Suprapubic skin (tissue), 4 donors: ENCODE measurements at places on chromosomes 12 and 14. TPM values are rescaled to one million over a fixed set of nuclear protein-coding genes. Genes with fewer than 3 reads are reported as not detected.

DNA sequence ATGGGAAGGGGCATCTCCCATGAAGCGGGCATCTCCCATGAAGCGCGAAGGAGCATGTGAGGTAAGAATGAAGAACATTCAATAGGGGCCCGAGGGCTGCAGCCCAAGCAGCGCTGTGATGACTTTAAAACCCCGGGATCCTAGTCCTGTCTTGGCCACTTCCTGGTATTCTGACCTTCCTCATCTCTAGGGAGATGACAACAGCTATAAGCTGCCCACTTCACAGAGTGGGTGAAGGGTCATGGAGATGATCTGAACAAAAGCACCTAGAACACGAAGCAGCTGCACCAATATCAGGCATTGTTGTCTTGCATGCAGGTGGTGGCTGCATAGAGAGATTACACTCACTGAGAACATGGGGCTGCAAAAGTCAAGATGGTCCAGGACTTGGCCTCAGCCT, 64.5 kb downstream of the SPTB start:
- H3K27ac ChIP-seq, result no peak overlapping the region
- H3K4me1 ChIP-seq, result no peaks in the 10 kb centered on the region
- H3K4me3 ChIP-seq, result no peak overlapping the region
- no peak for DNase-seq
- H3K27me3 ChIP-seq, result peaks cover 7% of the 10 kb centered on the region

- no peaks in the 10 kb centered on the region for H3K27me3 ChIP-seq
- no peak overlapping the region for H3K4me3 ChIP-seq
- H3K27ac ChIP-seq, result no peak overlapping the region
- H3K4me1 ChIP-seq, result peaks cover 9% of the 10 kb centered on the region
These were observed 61.0 kb downstream of the CPM start for GRCh38 chr12:68871921-68872320.

DNA sequence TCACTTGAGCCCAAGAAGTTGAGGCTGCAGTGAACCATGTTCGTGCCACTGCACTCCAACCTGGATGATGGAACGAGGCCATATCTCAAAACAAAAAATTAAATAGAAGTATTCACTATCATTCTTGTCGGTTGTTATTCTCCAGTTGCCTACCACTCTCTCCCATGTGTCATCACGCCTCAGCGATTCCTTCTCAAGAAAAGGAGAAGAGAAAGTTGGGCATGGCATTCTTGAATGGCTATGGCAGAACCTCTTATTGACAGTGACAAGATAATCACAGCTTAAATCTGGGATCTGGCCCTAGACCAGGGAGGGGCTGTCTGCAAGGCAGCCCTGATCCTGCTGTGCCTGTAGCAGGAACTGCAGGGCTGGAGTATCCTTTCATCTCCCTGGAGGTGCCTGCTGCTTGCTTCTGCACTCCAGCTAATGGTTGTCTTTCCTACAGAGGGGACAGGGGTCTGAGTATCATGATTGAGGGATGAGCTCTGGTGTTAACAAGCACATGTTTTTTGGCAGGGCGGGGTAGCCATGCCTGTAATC, 12.8 kb upstream of the MLEC start:
- H3K4me3 ChIP-seq, result no peak overlapping the region
- peaks cover 10% of the 10 kb centered on the region for H3K4me1 ChIP-seq
- DNase-seq, result no peak
- no peaks in the 10 kb centered on the region for H3K27me3 ChIP-seq
- H3K36me3 ChIP-seq, result no peaks in the 10 kb centered on the region
- no peak overlapping the region for H3K27ac ChIP-seq

DNA sequence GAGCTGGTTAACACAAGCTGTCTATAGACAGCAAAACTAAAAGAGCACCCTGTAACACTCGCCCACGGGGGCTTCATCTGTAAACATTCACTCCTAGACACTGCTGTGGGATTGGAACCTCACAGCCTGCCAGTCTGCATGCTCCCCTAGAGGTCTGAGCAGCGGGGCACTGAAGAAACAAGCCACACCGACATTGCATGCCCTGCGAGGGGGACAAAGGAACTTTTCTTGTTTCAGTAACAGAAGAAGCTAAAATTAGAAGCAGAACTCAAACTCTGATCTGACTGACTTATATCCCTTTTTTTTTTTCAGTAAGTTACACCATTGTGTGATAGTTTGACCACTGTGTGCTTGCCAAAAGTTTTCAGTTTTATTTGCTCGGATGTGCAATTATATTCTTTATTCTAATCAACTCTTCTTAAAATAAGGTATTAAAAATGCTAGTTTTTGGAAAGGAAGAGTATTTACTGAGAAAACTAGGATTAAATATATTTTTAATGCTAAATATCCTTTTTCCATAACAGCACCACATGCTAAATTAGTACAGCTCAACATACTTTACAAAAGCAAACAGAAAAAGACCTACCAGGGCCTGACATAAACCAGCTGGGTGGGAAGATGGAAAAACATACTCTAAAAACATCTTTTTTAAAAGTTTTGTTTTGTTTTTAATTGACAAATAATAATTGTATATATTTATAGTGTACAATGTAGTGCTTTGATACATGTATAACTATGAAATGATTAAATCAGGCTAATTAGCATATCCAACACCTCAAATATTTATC, 100.2 kb downstream of the EPS8 start:
- peaks cover 9% of the 10 kb centered on the region for H3K4me1 ChIP-seq
- DNase-seq, result no peak
- H3K27ac ChIP-seq, result peak overlapping the region; percentile 73
- H3K27me3 ChIP-seq, result no peaks in the 10 kb centered on the region

GRCh38 chr12:109448272-109448671, 28.8 kb downstream of the KCTD10 start:
- peaks cover 67% of the 10 kb centered on the region for H3K36me3 ChIP-seq
- no peak overlapping the region for H3K4me3 ChIP-seq
- no peak overlapping the region for H3K27ac ChIP-seq
- H3K4me1 ChIP-seq, result peaks cover 10% of the 10 kb centered on the region
- H3K27me3 ChIP-seq, result no peaks in the 10 kb centered on the region
- DNase-seq, result no peak

GRCh38 chr12:130972586-130972950, 18.9 kb downstream of the ADGRD1 start:
- no peak overlapping the region for H3K4me3 ChIP-seq
- no peaks in the 10 kb centered on the region for H3K27me3 ChIP-seq
- DNase-seq, result no peak
- peaks cover 6% of the 10 kb centered on the region for H3K36me3 ChIP-seq

The OR10P1 gene
- not detected for total RNA-seq

The TRPV4 gene
- 11.9 TPM for total RNA-seq

The LRP1 gene
- total RNA-seq, result 83.1 TPM

The NPFF gene
- total RNA-seq, result not detected
